ENCODE measurements at places on chromosomes 11 and 22.

DNA sequence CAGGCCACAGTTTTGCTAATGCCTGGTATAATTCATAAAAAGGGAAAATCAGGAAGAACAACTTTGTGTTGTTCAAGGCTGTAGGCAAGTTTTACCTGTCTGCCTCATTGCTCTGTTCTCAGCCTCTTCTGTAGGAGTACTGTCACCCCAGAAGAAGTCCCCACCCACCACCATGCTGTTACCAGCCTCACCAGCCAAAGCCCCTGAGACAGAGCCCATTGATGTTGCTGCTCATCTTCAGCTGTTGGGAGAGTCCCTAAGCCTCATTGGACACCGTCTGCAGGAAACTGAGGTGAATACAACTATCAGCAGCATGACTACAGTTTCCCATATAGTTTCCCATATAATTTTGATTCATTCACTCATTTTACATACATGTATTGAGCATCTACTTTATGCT, 11.6 kb upstream of the TOM1 start:
- DNase-seq, result no peak

- DNase-seq, result peak; percentile 29
Observed at GRCh38 chr11:8721609-8722500, 39.3 kb downstream of the RPL27A start.

DNA sequence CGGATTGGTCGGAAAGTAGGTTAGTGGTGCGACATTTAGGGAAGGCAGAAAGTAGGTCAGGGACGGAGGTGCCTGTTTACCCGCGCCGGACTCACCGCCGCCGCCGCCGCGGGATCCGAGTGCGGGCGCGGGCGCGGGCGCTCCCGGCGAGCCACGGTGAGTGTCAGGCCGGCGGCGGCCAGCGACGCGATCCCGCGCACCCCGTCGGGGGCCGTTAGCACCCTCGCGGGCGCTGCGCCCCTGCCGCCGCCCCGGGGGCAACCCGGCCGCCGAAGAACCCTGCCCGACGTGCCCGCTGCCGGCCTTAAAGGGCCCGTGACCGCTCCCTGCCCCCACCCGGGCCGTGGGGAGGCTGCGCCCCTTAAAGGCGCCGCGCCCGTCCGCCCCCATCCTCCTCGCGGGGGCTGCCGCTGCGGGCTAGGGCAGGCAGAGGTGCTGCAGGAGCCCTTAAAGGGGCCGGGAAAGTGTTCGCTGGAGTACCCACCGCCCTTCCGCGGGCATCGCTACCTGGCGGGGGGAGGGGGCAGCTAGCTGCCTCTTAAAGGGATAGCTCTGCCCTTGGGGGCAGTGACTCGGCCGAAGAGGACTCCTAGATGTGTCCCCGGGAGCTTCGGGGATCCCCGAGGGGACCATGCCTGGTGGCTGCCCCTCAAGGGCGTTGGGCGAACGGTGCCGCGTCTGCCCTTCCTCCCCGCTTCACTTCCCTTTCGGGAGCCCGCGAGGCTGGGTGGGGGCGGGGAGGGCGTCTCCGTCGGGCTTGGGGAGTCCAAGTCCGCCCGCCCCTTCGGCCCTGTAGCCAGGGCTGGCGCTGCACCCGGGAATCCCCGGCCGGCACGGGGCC, at the start of gene BMAL1:
TSS of gene BMAL1 (plus strand) at position 23 of the 841 bp plus-strand sequence. CDS start 76,519 bp downstream, outside the sequence.
- DNase-seq, result peak; percentile 13

DNA sequence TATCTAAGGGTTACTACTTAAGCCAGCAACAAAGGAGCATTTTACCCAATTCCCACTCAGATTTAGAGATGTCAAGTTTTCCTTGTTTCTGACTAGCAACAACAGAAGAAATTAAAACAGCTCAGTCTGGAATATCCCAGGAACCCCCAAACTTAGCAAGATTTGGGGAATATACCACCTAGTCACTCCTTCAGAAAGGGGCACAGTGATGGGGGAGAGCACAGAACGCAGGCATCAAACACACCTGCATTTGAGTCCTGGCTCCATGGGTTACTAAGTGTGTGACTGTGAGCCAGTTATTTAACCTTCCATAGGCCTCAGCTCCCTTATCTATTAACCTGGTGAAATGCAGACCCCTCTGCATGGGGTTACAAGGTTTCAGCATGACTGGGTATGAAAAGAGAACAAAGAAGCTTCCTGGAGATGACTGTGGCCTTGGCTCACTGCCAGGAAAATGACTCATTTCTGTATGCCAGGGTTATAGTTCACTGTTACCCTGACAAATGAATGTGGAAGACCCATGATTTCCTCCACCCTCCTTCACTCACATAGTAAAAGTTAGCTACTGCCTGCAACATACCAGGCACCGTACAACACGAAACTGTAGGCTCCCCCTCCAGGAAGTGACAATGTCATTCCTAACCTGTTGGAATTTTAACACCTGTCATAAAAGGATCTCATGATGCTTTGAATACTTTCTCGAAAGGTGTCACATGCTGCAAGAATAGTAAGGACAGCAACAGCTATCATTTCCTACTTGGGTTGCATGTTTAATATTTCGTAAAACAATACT, 79.6 kb downstream of the ME3 start:
- peak; percentile 92 for DNase-seq

DNA sequence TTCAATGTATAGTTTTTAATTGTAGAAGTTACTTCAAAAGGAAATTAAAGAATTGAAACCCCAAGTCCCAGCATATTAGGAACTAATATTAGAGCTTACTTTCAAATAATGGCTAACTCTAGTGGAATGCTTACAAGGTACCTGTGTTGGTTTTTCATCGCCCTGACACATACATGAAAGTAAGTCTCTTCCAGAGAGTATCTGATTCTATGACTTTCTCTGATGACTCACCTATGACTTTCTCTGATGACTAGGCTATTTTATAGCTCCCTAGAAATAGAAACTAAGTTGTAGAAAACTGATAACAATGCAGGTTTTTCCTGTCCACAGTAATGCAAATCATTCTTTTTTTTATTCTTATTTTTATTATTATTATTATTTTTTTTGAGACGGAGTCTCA, 33.6 kb upstream of the MMP7 start:
- peak; percentile 76 for DNase-seq

DNA sequence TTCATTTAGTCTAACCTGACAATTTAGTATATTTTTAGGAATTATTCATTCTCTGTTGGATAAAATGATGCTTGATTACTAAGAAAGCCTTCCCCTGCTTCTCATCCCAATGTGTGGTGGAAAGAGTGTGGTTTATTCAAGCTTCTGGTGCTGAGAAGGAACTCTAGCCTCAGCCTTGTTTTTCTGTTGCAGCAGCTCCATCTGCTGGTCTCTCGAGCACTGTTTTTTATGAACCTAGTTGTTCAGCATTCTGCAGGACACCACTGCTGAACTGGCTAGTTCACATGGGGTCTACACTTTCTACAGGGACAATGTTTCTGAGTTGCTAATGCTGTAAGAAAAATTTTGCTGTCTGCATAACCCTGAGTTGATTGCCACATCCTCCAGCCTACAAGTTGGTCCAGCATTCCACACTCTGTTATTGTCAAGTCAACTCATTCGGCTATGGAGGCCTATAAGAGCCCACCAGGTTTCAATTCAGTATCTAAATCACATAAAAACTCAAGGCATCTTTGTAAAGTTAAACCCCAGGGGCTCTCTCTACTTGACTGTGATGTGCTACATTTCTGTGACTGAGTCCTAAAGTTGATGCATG, 14.3 kb downstream of the OR2AG2 start:
- peak; percentile 51 for DNase-seq
